NCI-H69 (cell line): ENCODE measurements at places on chromosomes 5 and 9.

- no peak for DNase-seq
These were observed 96.4 kb upstream of the SPOCK1 start for GRCh38 chr5:137595396-137596079.

DNA sequence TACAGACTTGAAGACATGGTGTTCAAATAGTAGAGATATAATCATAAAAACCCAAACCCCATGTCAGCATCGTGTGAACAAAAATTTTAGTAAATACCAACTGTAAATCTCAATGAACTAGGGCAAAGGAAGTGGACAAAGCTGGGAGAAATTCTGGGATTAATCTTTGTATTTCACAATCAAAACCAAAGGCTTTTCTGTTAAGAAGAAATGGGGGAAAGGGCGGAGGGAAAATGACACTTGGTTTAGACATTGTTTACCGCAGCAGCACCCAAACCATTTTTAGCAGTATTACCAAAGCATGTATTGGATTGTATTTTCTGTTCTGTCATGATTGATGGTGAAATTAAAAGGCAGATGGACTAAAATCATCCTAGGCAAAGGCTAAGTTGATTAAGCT, 134.2 kb upstream of the PRSS3 start:
- DNase-seq = no peak

DNA sequence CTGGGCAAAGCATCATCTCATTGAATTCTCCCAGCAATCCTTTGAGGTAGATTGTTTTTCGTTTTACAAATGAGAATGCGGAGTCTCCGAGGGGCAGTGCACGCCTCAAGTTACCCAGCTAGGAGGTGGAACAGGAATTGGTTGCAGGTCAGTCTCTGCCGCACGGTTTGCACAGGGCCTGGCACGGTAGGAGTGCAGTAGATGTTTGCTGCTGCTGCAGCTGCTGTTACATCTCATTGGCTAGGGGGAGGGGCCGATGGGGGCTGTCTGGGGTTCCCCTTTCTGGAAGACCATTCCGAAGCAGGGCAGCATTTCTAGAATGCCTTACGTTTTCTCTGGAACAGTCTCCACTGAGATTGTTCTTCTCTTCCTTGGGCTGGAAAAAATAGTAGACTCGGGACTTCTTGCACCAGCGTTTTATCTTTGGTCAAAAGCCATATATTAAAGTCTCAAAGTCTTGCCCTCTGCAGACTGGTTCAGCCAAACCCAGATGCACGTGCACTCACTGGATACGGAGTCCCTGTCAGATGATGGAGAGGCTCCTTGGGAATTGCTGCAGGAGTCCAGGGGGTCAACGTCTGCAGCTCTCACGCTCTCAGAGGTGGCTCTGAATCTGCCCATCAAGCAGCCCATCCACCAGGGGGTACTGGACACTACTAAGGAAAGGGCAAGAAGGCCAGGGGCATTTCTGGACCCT, 1.2 kb downstream of the USP20 start:
- DNase-seq = no peak

DNA sequence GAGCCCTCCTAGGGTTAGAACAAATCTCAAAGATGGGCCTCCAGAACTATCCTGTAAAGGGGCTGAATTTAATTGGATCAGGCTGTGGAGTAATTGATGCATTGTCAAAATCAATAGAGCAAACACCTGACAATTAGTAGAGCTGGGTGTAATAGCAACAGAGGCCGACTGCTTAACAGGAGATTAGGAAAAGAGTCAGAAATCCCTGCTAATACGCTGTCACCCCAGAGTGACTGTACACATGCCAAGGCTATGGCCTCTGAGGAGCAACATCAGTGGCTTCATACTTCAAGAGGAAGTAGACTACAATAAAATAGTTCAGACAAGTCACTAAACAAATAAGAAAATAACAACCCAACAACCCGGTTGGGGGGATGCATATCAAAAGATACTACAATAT, 18.7 kb upstream of the GRPEL2 start:
- DNase-seq = no peak

DNA sequence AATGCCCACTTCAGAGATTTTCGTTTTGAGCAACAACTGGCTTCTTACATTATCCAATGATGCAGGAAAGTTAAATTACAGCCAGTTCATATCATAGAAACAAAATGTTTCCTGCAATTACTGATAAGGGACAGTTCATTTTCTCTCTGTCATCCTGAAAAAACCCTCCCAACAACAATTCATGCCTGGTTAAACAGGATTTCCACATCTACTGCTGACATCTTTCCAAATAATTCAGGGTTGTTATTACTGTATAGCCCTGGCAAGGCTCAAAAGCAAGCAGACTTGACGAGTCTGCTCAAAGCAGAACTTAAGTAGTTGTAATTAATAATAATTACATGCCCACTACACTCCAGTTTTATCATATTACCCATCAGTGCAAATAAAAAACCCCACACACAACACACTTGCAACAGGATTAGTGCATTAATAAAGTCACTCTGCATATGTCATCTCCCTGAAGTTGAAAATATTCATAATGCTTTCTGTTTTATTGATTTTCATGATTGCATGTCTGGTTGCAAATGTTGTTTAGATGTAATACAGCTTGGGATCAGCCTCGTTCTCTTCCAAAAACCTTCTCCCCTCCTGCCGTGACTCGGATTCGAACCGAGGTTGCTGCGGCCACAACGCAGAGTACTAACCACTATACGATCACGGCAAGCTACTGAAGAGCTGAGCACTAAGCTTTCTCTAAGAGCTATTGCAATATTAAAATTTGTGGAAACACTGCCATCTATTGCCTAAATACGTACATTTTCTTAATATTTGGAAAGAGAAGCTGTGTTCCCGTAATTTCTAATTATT, 119.6 kb upstream of the NFIB start:
- peak; percentile 85 for DNase-seq

DNA sequence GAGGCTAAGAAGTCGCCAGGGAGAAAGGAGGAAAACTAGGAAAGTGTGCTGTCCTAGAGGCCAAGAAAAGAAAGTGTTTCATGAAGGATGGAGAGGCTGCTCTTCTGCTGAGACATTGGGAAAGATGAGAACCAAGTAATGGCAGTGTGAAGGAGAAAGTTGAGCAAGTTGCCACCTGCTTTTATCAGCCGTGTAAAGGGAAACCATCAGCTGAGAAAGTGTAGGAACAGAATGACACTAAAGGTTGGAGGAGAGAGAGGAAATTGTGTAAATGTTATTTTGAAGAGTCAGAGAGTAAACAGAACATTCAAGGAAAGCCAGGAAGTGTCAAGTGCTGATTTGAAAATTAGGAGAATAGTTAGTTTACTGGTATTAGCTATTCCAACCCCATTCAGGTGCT, 125.0 kb downstream of the CEMIP2 start:
- DNase-seq = no peak

DNA sequence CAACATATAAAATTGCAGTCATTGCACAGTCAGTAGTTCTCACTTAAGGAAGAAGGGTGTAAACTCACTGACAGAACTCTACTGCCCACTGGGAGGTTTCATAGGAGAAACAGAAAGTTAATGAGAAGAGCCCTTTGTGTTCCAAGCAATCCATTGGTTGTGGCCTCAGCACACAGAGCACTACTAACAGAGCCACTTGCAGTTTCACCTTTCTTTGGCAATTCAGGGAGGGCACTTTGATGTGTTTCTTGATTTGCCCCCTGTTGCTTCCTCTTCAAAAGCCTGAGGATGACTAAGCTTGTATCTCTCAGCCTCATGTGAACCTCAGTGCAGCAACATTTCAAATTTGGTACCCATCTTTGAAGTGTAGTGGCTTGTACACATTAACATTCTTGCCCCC, 409.4 kb downstream of the DMRTA1 start:
- peak; percentile 14 for DNase-seq

DNA sequence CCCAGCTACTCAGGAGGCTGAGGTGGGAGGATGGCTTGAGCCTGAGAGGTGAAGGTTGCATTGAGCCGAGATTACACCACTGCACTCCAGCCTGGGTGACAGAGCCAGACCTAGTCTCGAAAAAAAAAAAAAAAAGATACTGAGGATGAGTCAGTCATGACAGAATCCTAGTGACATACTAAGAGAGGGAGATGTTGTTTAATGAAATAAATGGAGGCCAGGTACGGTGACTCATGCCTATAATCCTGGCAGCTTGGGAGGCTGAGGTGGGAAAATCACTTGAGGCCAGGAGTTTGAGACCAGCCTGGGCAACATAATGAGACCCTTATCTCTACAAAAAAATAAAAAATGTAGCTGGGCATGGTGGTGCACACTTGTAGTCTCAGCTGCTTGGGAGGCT, 107.2 kb downstream of the ZFAND5 start:
- DNase-seq = no peak

GRCh38 chr9:107172160-107172978, 110.7 kb upstream of the RAD23B start:
- peak; percentile 87 for DNase-seq

GRCh38 chr5:149748471-149749094, 18.5 kb downstream of the PPARGC1B start:
- DNase-seq = no peak

DNA sequence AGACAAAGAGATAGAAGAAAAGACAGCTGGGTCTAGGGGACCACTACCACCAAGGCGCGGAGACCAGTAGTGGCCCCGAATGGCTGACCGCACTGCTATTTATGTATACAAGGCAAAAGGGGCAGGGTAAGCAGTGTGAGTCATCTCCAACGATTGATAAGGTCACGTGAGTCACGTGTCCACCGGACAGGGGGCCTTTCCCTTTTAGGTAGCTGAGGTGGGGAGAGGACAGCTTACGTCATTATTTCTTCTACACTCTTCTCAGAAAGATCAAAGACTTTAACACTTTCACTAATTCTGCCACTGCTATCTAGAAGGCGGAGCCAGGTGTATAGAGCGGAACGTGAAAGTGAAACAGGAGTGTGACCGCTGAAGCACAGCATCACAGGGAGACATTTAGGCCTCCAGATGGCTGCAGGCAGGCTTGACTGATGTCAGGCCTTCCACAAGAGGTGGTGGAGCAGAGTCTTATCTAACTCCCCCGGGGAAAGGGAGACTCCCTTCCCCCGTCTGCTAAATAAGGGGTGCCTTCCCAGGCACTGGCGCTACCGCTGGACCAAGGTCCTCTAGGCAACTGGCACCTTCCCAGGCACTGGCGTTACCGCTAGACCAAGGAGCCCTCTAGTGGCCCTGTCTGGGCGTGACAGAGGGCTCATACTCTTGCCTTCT, 6.1 kb upstream of the PRR16 start:
- peak; percentile 74 for DNase-seq

- peak; percentile 12 for DNase-seq
These were observed 38.3 kb downstream of the LRSAM1 start for GRCh38 chr9:127489471-127490115.

DNA sequence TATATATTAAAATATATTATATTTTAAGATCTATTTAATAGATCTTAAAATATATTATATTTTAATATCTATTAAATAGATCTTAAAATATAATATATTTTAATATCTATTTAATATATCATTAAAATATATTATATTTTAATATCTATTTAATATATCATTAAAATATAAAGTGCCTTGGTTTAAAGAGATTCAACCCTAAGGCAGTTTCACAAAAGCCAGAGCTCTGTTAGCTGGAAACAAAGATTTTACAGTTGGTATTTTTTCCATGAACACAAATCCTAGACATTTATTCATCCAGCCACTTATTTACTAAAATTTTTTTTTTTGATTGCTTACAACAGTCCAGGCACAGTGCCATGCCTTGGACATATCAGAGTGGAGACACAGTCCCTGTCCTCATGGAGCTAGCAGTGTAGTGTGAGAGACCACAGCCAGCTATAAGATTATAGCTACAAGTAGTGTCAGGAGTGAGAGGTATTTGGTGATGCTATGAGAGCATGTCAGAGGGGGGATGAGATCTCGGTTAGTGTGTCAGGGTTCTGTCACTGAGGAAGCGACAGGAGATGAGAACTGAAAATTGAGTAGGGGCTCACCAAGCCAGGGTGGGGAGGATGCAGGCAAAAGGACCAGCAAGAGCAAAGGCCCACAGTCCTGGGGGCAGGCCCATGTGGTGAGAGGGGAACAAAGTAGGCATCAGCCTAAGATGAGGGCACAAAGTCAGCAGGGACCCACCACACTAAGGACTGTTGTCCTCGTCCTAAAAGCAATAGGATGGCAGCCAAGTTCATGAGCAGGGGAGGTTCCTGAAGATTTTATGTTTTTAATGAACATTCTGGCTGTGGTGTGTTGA, 74.5 kb downstream of the FBXO38 start:
- peak; percentile 59 for DNase-seq

GRCh38 chr5:71569748-71570509, 17.2 kb upstream of the MCCC2 start:
- DNase-seq = no peak

DNA sequence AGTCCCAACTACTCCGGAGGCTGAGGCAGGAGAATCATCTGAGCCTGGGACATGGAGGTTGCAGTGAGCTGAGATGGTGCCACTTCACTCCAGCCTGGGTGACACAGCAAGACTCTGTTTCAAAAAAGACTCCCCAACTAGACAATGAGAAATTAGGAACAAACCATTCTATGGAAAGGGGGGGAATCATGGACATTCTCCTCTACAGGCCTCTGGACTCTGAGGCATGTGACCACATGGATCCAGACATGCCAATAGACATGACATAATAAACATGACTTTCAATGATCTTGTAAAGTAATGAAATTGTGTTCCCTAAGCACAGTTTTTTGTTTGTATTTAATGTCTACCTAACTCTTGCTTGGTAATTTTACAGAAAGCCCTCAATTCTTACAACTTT, 8.8 kb downstream of the HOMER1 start:
- no peak for DNase-seq

DNA sequence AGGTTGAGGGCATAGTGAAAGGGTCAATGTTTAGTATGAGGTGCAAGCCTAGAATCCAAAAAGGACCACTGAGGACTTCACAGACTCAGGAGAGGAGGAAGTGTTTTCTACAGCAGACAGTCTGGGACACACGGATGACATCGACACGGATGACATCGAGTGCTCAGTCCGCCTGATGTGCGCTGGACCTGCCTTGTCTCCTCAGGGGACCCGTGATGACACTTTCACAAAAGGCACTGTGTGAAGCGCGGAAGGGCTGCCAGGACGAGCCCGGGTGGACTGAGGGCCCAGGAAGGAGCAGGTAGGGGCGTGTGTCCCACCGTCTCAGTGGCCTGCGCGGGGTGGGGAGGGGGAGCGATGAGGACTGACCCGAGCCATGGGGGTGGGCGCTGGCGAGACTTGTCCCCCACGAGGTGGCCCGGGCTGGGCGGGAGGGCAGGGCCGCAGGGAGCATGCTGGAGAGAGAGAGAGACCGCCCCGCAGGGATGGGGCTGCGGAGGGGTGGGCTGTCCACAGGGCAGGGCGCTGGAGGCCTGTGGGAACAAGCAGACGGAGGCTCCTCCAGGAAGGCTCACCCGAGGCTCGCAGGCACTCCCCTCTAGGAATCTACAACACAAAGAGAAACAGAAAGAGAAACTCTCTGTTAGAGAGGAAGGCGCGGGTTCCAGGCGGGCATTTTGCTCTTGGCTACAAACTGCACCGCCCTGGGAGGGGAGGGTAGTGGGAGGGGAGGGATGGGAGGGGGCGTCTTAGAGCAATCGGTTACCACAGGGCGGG, 54.9 kb downstream of the USP20 start:
- DNase-seq = no peak
